M059J (cell line): ENCODE measurements at places on chromosomes 5 and 9. TPM values are rescaled to one million over a fixed set of nuclear protein-coding genes. Genes with fewer than 3 reads are reported as not detected.

DNA sequence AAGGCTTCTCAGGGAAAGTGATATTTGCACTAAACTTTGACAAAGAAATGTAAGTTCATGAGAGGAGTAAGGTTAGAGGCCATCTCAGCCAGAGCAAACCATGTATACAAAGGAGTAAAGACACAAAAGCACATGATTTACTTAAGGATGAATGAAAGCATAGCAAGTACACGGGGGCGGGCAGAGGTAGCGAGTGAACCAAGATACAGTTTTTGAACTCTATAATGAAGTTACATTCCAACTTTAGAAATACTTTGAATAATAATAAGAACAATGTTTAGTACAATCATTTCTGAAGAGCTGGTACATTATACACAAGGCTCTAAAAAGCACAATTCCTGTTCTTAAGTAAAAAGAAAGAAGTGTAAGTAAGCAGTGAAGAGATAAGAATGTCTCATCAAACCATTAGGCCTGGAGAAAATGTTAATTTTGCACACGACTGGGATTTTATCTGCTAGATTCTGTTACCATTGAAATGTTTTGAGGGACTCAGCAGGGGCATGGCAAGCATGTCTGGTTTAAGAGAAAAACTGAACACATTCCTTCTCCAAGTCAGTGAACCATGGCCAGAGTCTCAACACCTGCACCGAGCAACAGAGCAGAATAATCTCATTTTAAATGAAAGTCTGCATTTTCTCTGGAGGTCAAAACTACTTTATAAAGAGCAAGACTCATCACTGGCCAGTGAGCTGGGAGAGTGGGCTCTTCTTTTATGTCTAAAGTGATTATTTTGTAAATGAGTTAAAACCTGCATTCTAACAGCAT lies 147.6 kb upstream of the TRPM3 start:
- no peak for DNase-seq

DNA sequence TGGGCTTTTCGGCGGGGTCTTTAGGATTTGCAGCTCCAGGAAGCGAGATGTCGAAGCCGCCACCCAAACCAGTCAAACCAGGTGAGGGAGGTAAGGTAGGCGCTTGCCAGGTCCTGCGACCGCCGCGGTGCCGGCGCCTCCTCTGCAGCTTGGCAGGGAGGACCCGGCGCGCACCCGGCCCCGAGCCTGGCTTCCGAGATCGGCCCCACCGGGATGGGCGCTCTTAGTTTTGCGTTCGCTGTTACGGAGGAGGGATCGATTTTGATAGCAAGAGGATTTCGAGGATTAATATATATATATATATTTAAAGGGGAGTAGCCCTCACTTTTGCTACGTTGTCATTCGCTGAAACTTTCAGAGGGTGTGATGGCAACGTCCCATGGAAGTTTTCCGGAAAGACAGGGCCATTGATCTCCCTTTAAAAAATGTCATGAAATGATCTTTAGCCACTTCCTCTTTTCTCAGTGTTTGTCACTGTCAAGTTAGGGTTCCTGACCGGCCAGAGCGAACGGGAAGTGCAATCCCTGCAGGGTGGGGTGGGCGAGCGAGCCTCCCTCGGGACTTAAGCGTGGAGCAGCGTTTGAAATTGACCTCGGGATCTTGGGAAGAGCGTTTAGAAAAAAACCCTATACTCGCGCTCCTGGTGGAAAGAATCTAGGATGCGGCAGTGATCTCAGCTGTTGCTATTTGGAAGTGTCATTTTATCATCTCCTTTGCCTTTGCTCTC lies 495 bp downstream of the OSTF1 start:
- peak; percentile 68 for DNase-seq

DNA sequence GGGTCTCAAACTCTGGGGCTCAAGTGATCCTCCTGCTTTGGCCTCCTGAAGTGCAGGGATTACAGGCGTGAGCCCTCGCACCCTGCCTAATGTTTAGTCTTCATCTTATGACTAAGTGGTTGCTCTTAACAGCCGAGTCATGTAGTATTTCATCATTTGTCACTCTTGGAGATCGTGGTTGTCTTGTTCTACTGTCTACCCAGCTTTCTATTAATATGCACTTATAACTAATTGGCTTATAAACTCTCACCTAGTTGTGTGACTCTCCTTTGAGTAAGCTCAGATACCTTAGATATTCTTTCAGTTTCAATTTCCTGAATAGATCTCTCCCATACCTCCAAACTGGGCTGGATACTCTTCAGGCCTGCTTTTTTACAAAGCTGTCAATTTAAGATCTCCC lies 19.9 kb downstream of the SLC44A1 start:
- DNase-seq: peak; percentile 88

GRCh38 chr9:137396227-137396626 lies 26.7 kb downstream of the EXD3 start:
- no peak for DNase-seq

- DNase-seq: peak; percentile 20
Measured at GRCh38 chr9:21906881-21907280, 87.3 kb downstream of the CDKN2A start.

The GLRA1 gene
- total RNA-seq: not detected in 2 replicates

The WNT8A gene
- total RNA-seq: 0.12 and 0.54 TPM in 2 replicates

The HOMER1 gene
- total RNA-seq: 3.9 and 8.6 TPM in 2 replicates

DNA sequence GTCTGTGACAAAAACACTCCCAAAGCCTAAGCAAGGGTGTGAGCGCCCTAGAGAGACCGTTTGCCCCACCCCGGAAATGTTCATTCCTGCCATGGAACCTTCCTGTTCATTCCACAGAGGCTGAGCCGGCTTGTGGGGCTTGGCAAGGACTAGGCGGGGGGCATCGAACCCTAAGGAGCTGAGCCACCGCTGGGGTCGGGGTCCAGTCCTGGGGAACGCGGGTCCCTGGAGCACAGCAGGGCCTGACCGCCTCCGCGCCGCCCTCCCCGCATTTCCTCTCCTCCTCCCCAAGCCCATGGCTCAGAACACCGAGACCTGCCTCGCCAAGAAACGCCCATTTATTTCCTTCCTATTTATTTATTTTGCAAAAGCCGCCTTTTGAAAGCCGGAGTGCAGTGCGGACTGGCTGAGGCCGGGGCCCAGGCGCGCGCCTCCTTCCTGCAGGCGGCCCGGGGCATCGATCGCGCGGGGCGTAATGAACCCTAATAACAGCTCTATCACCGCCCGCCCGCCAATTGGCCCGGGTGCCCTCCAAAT lies 228.9 kb upstream of the IRX4 start:
- no peak for DNase-seq

GRCh38 chr5:115941051-115941675 lies 21.1 kb upstream of the LVRN start:
- DNase-seq: peak; percentile 94
